CD4-positive, alpha-beta T cell treated with Interleukin-2 at 100 ng/mL for 4 hours (primary cell): ENCODE measurements at places on chromosomes 6 and 20.

- no peak for DNase-seq
Observed at GRCh38 chr20:14919501-14920081, 582.2 kb upstream of the FLRT3 start.

GRCh38 chr6:109740787-109741186 lies 49.7 kb downstream of the FIG4 start:
- no peak for DNase-seq

DNA sequence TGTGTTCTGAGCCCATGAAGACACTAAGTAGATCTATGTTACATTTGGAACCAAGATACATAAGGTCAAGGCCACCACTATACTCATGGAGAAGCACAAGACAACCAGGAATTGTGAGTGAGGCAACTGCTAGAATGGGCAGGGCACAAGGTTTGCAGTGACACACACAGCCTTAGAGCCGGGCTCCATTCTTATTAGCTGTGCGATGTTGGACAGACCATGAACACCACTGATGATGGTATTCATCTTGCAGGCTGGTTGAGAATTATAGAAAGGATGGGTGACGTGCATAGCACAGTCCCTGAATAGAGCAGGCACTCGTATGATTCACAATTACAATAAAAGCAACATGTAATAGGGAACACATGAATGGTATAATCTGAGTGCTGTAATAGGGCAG lies 172.4 kb downstream of the GJA10 start:
- no peak for DNase-seq

DNA sequence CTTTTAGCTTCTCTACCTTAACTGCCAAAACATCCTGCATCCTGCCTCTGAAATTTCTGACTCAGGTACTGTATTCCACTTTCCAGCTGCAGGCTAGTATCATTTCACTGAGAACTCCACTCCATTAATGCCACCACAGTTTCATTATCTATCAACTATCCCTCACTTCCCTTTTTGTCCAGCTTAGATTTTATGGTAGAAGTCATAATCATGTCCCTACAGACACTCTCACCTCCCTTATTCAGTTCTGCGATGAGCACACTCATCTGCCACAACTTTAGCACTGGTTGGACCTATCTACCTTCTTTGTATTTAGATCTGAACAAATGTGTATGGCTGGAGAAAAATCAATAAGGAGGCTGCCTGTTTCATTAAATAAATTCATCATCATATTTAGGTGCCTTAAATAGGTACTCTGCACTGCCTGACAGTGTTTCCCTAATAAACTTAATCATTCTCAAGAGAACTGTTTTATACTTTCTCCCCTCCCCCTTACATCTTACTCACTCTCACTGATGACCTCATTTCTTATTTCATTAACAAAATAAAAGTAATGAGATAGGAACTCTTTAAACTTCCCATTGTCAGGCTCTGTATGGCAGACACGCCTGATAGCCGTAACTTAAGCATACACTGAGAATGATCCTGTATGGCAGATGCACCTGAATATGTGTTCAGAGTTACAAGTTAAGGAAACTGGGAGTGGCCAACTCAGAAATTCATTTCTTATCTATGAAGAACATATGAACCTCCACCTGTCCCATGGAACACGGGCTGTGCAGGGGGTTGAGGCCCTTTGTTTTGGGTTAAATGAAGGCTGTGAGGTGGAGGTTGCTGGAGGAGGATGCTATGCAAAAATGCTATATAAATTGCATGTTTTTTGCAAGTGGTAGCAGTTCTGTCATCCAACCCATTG lies 95.3 kb upstream of the MAN1A1 start:
- no peak for DNase-seq
